ENCODE measurements at places on chromosomes 5 and 9.

- H3K27me3 ChIP-seq: no peaks in the 10 kb centered on the region
- H3K27ac ChIP-seq: no peak overlapping the region
- no peak for DNase-seq
- no peaks in the 10 kb centered on the region for H3K4me1 ChIP-seq
- H3K36me3 ChIP-seq: no peaks in the 10 kb centered on the region
- H3K4me3 ChIP-seq: no peak overlapping the region
These were observed 404.6 kb downstream of the DMRT2 start for GRCh38 chr9:1454616-1455347.

DNA sequence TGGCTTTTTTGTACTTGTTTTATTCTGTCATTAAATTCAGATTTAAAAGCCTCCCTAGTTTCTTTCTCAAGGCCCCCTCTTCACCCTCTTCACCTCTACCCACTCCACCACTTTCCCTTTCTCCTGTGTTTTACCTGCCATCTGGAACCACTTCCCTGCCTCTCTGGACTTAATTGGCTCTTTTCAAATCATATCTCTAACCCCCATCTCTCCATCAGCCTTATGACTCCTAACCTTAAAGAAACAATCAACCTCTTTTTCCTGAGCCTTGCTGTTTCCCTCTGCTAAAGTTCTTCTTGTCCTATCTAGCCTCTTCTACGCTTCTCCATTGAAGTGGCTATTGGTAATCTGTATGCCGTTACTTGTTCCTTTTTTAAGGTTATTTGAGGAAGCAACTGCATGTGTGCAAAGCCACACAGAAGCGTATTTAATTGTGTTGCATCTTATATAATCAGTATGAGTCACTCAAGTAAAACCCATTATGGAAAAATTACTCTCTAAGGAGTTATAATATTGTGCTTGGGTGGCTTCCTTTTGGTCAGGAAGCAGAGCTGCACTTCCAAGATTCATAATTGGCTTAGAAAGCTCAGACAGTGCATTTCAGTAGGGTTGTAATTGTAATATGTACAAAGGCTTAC, 653.6 kb upstream of the ITGA1 start:
- no peaks in the 10 kb centered on the region for H3K4me1 ChIP-seq
- H3K4me3 ChIP-seq: no peak overlapping the region
- no peak for DNase-seq

- H3K4me1 ChIP-seq: no peaks in the 10 kb centered on the region
- no peaks in the 10 kb centered on the region for H3K27me3 ChIP-seq
- H3K4me3 ChIP-seq: no peak overlapping the region
- no peaks in the 10 kb centered on the region for H3K36me3 ChIP-seq
- no peak for DNase-seq
These were observed 202.2 kb upstream of the VLDLR start for GRCh38 chr9:2419347-2419746.

- no peak overlapping the region for H3K4me3 ChIP-seq
- no peaks in the 10 kb centered on the region for H3K36me3 ChIP-seq
- no peaks in the 10 kb centered on the region for H3K4me1 ChIP-seq
These were observed 1176.9 kb upstream of the C9orf72 start for GRCh38 chr9:28750136-28750535.

GRCh38 chr5:169688106-169688505, 51.0 kb downstream of the DOCK2 start:
- no peaks in the 10 kb centered on the region for H3K27me3 ChIP-seq
- no peaks in the 10 kb centered on the region for H3K36me3 ChIP-seq
- no peak for DNase-seq
- no peak overlapping the region for H3K27ac ChIP-seq
- no peak overlapping the region for H3K4me3 ChIP-seq
